ENCODE measurements at places on chromosomes 1 and 21.

DNA sequence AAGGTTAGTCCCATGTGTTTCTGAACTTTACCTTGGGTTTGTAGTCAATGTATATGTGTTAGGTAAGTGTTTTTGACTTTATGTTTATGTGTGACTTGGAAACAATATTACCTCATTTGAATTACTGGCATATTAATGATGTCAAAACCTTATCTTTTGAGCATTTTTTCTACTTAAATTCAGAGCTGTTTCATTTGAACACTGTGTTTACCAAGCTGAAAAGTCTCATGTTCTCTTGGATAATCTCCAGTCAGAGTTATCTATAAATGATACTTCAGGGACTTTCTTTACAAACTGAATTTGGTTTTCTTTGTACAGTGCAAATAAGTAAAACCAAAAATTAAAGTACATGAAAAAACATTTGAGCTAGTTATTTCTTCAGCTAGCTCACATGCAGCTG, 30.0 kb downstream of the ADAMTS1 start:
- no peak for DNase-seq

GRCh38 chr1:93108335-93108734, 29.3 kb downstream of the MTF2 start:
- DNase-seq = no peak

DNA sequence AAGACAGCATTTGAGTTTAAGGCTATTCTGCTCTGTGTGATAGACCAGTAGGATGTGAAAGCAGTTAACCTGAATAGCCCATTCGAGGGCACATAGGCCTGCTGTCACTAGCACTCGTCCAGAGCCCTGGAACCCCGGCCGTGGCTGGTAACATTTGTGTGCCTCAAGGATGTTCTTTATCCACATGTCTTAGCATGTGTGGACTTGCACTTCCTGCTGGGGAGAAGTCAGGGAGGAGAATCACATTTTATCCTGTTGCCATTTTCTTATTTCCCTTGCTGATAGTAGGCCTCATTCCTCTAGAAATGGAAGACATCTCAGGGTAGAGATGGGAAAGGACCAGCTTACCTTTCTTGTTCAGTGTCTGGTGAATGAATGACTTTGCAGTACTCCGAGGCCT, 54.7 kb downstream of the VPS13D start:
- DNase-seq = no peak

- DNase-seq = no peak
Observed at GRCh38 chr21:46207920-46208591, 20.5 kb downstream of the LSS start.

DNA sequence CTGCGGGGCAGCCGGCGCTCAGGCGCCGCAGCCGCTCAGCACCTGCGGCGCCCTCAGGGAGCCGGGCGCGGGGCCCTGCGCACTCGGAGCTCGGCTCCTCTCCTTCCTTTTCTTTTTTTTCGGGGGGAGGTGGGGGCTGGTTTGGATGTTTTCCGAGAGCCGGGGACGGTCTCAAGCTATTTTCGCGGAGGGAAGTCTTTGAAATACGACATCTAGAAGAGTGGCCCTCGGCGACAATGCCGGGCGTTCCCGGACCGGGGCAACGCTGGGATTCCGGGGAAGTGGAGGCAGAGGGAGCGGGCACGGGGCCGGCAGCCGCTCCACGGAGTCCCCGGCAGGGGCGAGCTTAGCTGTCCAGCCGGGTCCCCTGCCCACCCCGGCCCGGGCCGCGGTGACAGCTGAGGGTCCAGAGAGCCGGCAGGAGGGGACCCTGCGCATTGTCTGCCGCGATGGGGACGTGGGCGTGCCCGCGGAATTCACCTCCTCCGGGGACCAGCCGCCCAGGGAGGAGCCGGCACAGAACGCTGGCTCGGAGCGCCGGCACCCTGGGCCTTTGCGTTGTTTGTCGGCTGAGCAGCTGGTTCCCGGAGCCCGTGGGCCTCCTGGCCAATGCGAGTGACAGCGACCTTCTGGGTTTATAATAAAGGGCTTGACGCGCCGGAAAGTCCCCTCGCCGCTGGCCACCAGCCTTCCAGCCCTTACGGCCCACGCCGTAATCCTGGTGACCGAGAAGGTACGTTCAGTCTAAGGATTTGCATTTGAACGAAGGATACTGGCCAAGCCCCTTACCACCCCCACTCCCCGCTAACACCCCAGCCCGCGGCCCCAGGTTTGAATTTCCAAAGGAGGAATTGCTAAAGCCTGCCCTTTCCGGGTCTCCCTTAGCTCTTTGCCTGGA, 582 bp downstream of the SLC37A1 start:
- DNase-seq = peak; percentile 27

DNA sequence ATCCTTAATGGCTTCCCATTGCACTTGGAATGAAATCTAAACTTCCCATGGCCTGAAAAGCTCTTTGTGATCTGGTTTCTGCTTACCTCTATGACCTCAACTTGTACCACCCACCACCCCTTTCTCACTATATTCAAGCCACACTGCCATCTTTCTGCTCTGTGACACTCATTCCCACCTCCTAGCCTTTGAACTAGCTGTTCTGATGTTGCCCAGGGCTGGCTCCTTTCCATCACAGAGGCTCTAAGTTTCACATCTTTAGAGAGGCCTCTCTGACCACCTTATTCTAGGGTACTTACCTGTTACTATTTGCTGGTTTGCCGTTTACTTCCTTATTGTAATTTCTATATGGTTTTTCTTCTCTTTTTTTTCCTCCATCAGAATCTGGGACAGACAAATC, 4.2 kb downstream of the MPZL1 start:
- DNase-seq = no peak

DNA sequence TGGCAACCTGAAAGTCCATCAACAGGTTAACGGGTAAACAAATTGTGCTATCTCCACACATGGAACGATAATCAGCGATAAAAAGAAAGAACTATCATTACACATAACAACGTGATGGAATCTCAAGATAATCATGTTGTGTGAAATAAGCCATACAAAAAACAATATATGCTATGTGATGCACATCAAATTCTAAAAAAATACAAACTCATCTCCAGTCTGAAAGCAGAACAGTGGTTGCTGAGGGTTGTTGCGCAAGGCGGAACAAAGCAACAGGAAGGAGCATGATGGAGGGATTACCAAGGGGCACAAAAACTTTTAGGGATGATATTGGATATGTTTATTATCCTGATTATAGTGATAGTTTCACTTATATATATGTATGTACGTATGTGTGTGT, 324.8 kb downstream of the VAV3 start:
- DNase-seq = no peak

GRCh38 chr1:164577291-164577690, 18.3 kb downstream of the PBX1 start:
- no peak for DNase-seq

DNA sequence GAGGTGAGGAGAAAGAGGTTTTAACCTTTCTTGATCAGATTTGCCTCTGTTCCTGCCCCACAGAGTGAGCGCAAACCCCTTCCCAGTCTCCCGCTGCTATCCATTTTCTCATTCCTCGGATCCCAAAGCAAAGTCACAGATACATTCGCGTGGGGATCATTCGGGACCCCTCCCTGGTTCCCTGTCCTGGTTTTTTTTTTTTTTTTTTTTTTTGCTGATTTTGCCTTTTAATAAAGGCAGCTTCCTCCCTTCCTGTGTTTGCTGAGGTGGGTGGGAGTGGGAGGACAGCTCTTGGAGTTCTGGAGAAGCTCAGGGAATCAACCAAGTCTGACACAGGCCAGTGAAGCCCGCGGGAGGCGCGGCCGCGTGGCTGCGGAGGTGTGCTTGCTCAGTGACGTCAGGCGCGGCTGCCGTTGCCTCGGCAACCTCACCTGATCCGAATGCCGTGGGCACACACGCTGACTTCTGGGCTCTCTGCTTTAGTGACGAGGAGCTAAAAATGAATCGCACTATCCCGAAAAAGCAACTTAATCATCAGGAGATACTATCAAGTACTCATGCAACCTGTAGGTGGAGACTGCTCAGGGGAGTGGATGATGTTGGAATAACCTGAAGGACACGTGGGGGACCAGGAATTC, 106.4 kb downstream of the TBX19 start:
- DNase-seq = no peak

- DNase-seq = no peak
Observed at GRCh38 chr1:243471754-243472745, 216.2 kb downstream of the SDCCAG8 start.

GRCh38 chr1:91619881-91620280, 119.2 kb downstream of the CDC7 start:
- no peak for DNase-seq

GRCh38 chr1:150150133-150151021, 661 bp downstream of the PLEKHO1 start:
- peak; percentile 54 for DNase-seq

DNA sequence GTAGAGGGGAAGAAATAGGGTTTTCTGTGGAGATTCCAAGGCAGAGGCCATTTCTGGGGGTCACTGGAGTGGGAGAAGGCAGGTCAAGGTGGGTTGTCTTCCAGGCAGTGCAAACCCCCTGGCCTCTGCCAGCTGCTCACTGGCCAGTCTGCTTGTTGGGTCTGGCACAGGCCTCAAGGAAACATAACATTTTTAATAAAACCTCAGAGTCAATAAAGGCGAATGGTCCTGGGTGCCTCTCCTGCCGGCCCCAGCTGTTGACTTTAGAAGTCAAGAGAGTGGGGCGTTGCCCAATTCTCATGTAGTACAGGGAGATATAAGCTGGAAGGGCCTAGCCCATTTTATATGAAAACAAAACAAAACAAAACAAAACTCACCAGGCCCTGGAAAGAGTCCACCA, 36.6 kb downstream of the RUNX3 start:
- DNase-seq = no peak

GRCh38 chr1:107689159-107689558, 275.8 kb downstream of the VAV3 start:
- no peak for DNase-seq

- DNase-seq = no peak
Observed at GRCh38 chr1:57112148-57112547, 146.3 kb upstream of the C8B start.

DNA sequence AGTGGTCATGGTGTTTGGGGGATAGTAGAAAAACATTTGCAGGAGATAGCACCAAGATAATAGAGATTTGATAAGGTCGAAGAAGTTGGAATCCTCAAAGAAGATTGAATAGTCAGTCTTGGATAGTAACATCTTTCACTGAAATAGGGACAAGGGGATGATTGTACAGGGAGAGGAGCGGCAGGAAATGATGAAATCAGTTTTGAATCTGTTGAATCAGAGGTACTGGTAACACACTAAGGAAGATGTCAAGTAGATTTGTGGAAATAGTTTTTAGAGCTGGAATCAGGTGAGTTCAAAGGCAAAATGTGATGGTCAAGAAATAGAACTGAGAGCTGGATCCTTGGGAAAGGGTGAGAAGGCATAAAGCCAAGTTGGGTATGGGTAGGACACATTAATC, 26.5 kb downstream of the CAP1 start:
- DNase-seq = no peak

GRCh38 chr1:154448331-154448811, 43.2 kb downstream of the IL6R start:
- DNase-seq = no peak

DNA sequence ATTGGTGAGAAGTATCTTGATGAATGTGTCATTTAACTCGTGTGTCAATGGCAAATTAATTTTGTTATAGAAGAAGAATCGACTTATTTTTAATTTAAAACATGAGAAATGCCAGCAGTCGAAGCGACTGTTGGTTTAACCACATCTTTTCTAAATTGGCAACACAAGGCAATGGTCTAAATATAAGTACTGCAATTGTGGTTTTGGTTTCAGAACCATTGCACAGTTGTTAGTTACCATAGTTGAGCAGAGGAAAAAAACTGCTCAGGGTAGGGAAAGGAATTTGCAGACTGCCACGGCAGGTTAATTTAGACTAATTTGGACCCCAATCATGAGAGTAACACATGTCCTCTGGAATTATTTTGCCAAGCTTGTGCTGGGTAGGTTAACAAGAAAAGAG, 185.6 kb upstream of the RUNX1 start:
- peak; percentile 59 for DNase-seq

DNA sequence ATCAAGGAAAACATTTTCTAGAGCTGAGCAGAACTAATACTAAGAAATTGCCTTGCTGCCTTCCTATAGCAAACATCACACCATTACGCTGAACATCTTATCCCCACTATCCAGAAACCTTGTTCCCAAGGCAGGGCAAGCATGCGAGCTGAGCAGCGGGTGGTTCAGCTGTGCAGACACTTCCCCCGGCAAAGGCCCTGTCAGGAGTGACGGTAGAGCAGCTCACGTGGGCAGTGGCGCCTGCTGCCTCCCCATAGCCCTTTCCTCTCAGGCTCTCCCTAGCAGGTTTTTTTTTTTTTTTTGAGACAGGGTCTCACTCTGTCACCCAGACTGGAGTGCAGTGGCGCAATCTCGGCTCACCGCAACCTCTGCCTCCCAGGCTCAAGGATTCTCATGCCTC, 13.7 kb upstream of the ANGPTL7 start:
- DNase-seq = no peak

GRCh38 chr1:53288002-53288789, 39.7 kb downstream of the LRP8 start:
- DNase-seq = no peak

DNA sequence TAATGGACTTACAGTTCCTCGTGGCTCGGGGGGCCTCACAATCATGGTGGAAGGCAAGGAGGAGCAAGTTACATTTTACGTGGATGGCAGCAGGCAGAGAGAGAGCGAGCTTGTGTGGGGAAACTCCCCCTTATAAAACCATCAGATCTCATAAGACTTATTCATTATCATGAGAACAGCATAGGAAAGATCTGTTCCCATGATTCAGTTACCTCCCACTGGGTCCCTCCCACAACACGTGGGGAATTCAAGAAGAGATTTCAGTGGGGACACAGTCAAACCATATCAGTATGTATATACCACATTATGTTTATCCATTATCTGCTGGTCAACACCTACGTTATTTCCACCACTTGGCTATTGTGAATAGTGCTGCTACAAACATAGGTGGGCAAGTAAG, 352.3 kb upstream of the B3GALT2 start:
- DNase-seq = no peak

DNA sequence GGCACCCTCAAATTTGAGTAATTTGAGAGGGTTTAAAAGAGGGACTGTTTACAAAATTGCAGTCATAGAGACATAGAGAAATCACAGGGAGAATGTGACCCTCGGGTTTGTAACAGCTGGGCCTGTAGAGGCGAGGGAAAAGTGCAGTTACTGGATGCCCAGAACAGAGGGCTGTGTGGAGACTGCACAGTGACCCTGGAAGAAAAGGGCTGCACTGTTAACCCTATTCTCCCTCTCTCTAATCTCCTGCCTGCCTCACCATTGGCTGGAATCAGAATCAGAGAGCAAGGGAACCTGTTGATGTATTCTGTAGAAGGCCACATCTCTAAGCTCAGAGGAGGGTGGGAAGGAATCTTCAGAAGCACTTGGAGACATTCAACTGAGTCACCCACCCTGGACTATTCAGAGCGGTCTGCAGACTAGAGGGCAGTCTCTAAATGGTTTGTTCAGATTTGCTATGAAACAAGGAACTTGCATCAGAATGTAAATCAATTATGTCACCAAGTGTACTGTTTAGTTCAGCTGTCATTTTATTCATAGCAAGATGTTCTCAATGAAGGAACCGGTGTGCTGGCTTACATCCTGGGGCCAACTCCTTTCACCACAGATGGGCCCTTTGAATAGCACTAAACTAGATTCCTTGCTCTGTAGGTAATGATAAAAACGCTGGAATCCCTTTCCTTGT, 132.2 kb upstream of the HOOK1 start:
- no peak for DNase-seq

- no peak for DNase-seq
Observed at GRCh38 chr1:81377406-81377805, 423.3 kb upstream of the ADGRL2 start.

- DNase-seq = no peak
Observed at GRCh38 chr1:153261281-153262069, 2.0 kb downstream of the LORICRIN start.

- no peak for DNase-seq
Observed at GRCh38 chr1:29639741-29640427, 403.6 kb downstream of the PTPRU start.

GRCh38 chr21:38181096-38181495, 75.7 kb upstream of the KCNJ15 start:
- no peak for DNase-seq
